ENCODE measurements at places on chromosomes 11 and 22.

- no peak for DNase-seq
These were observed 150.3 kb downstream of the LRRC4C start for GRCh38 chr11:41309111-41309522.

DNA sequence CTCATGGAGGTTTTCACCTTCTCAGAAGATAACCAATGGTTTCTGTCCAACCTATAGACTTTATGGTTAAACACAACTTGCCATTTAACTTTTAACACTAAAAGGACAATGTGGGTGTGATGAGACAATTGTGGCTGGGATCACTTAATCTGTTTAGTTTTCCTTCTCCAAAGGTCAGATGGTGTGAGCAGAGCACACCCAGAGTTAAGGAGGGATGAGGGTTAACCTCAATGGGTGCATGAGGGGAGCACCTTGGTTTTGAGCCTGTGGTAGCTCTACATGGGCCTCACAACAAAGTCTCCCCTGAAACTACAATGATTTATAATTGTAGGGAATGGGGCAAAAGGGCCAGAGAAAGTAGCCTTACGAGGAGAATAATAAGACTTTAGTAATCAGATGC lies 28.9 kb upstream of the CHRM4 start:
- DNase-seq: no peak

GRCh38 chr11:21634491-21634890 lies 558.4 kb upstream of the ANO5 start:
- DNase-seq: no peak

GRCh38 chr22:50081426-50082196 lies 3.6 kb downstream of the MLC1 start:
- no peak for DNase-seq

GRCh38 chr11:134366254-134366653 lies 34.5 kb downstream of the GLB1L2 start:
- no peak for DNase-seq

DNA sequence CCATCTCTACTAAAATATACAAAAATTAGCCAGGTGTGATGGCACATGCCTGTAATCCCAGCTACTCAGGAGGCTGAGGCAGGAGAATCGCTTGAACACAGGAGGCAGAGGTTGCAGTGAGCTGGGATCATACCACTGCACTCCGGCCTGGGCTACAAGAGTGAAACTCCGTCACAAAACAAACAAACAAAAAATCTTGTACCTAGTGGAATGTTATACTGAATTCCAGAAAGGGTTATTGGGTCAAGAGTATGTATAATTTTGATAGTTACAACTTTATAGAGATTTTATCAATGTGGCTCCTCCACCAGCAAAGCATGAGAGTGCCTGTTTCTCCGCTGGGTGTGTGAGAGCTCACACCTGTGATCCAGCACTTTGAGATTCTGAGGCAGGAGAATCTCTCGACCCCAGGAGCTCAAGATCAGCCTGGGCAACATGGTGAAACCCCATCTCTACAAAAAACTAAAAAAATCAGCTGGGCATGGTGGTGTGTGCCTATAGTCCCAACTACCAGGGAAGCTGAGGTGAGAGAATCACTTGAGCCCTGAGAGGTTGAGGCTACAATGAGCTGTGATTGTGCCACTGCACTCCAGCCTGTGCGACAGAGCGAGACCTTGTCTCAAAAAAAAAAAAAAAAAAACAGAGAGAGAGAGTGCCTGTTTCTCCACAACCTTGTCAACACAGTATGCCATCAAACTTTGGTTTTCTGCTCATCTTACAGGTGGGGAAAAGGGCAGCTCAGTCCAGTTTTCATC lies 12.7 kb upstream of the FOLR1 start:
- no peak for DNase-seq

DNA sequence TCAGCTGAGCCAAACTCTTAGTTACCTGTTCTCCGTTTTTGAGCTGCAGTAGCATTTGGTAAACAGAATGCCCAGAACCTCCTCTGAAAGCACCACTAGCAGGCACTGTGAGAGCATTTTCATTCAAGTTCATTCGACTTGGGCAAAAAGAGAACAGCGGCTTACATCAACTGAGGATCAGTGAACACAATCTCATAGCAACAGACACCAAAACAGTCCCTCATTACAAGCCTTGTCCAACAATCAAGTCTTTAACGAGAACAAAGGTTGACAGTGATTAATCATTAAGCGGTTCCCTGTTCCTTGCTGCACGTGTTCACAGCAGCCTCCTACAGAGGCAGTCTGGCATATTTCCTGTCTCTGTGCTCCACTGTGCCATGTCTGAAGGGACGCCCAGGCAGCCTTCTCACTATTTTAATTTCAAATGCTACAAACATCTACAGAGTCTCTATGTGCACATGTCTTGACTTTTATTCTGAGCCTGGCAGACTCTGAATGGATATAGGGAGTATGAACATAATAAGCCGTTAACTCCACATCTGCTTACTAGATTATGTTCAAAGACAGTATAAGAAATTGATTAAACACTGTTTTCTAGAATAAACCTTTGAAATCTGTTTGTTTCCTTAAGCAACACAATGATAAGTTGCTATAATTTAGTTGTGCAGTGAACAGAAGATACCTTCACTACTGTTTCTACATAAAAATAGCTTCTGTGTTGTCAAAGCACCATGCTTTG lies 88.3 kb upstream of the MTMR2 start:
- DNase-seq: peak; percentile 55

GRCh38 chr22:20061481-20061861 lies 18.6 kb upstream of the DGCR8 start:
- no peak for DNase-seq

DNA sequence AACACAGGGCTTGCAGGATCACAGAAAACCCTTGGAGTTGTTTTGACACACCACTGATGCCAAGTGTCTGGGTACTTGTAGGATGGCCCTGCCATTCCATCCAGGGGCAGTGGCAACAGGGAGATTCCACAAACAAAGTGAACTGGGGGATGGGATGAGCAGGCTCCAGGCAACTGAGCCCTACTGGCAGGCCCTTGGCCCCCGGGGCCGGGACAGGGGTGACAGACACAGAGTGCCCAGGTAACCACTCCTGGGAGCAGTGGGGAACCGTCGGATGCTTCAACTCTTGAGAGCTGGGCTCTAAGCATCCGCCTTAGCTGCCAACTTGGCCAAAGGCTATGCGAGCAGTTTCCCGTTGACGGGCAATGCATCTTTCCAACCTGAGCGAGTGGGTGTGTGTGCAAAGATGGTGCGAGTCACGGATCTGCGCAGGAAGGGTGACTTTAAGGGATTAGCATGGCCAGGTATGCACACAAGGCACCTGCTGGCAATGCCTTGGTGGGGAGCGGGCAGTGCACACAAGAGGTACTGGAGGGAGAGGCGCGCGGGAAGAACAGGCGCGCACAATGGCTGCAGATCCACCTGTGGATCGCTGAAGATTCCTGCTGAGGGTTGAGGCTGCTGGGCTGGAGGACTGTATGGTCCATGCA lies 83.1 kb upstream of the PRODH start:
- DNase-seq: no peak

- no peak for DNase-seq
These were observed 16.0 kb downstream of the MAML2 start for GRCh38 chr11:96326959-96327358.

Measured in activated T-cell treated with anti-CD3 and anti-CD28 coated beads, Interleukin-2, amount 50 U/mL, for 48 hours (primary cell).